Small intestine (tissue), 16 donors: ENCODE measurements at places on chromosomes 5 and 9.

DNA sequence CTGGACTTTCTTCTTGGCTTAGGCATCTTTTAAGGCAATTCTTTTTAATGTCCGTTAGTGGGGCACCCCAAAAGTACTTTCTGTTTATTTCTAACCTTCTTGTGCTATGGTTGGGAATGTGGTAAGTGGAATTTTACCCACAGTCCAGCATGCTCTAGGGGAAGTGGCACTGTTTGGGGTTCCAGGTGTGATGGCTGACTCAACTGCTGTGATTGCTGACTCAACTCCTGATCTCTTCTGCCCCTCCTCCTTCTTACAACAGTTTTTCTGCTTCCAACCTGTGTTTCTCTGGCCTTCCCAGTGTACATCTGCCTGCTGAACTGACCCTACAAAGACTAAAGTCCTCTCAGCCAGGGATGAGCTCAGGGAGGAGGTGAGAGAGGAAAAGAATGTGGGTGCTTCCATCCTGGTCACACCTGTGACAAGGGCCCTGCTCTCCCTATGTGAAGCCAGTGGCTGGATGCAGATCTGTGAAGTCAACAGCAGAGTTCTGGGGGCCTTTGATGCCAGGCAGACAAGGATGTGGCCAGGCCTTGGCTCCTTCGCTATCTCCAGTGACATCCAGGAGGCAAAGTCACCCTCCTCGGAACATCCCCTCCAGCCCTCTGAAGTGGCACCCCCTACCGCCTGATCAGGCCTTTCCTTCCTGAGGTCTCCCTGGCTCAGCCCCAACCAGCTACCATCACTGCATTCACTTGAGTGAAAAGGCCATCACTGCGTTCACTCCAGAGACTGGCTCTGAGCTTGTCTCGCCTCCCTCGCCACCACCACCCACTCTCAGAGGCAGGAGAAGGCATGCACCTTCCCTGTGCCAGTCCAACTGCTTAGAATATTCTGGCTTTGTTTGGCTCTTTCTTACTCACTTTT lies 72.2 kb downstream of the C5orf15 start:
- DNase-seq, result no peak

DNA sequence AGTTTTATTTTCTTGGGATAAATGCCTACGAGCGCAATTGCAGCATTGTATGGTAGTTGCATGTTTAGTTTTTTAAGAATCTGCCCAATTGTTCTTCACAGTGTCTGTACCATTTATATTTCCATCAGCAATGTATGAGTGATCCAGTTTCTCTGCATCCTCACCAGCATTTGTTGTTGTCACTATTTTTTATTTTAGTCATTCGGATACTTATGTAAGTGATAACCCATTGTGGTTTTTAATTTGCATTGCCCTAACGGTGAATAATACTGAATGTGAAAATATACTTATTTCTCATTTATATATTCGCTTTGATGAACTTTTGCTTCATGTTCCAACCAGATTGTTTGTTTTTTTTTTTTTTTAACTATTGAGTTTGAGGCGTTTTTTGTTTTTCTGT lies 33.7 kb upstream of the PWWP2A start:
- no peak for DNase-seq

DNA sequence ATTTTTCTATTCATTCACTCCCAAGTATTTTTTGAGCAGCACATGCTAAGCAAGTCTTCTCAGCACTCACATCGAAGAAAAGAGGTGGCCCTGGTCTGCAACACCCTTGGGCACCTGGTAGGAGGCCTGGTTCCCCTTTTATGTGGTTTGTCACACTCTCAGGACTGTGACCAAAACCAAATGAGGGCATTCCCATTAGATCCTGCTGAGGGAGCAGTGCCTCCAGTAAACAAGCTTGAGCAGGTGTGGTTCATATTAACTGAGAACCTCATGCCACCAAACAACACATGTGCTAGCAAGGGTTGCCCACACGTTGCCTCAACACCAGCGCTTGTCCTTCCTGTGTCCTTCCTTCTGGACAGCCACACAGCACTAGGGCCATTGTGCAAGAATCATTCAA lies 26.9 kb upstream of the SYK start:
- DNase-seq, result no peak

GRCh38 chr5:156388233-156388632 lies 61.3 kb downstream of the SGCD start:
- no peak for DNase-seq

DNA sequence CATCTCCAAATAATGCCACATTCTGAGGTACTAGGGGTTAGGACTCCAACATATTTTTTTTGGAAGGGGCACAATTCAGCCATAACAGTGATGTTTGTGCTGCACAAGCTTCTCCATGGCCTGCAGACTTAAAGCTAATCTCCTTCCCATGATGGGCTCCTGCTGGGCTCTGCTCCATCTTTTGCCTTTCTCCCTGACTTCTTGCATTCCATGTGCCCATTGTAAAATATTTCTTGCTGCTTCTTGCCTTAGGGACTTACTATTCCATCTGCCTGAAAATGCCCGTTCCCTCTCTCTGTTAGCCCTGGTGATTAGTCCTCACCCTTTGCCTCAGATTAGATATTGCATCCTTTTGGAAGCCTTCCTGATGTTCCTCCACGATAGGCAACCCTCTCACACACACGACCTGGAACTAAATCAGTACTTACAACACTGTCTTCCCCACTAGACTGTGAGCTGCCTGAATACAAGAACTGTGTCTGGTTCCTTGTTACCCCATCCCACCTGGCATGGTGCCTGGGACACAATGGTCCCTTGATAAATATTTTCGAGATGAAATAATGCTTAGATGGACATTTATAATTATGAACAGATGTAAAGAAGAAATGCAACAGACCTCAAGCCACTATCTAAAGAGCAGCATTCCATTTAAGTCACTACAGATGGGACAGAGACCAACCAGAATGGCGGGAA lies 33.5 kb downstream of the OR1J1 start:
- DNase-seq, result no peak

GRCh38 chr9:33161589-33162132 lies 5.5 kb downstream of the B4GALT1 start:
- DNase-seq, result peak; percentile 74

DNA sequence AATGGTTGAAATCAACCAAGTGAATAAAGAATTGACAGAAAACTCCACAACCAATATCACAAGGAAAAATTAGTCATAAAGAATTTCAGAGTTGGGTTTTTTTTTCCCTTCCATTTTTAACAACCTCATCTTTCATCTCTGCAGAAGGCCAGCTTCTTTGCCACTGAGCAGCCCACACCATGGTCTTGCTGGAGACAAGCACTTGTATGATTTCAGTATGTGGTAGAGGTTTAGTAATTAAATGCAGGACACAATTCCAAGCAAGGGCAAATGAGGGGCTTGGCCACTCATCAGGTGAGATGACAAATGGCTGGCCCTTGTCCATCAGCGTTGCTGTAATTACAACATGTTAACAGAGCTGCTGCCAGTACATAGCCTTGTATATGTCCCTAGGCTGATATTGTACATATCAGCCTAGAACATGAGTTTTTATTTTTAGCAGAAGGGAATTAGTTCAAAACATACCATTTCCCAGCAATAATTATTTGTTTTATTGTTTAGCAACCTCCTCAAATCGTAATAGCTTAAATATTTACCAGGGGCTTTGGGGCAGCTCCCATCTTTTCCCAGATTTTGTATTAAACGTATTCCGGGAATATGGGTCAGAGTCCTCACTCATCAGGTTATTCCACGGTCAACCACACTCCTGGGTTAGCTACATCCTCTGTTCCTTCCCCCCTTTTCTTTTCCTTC lies 5.0 kb upstream of the C9 start:
- no peak for DNase-seq

GRCh38 chr9:101618698-101619097 lies 23.9 kb upstream of the PPP3R2 start:
- no peak for DNase-seq

DNA sequence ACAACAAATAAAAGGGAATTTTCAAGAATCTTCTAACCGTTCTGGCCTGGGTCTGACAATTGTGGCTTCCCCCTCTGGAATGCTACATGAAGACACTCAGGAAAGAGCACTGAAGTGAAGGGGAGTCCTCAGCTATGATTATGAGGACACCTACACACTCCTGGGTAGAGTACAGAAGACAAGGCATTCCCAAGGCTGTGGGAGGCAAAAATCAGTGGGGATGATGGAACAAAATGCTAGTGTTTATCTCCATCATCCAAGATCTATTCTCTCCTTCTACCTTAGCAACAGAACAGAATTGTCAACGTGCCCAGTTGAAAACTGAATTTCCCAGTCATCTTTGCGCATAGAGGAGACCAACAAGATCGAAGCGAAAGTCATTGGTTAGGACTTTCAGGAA lies 130.1 kb upstream of the LARP1 start:
- DNase-seq, result no peak

GRCh38 chr9:4059437-4059836 lies 240.4 kb downstream of the GLIS3 start:
- DNase-seq, result no peak

DNA sequence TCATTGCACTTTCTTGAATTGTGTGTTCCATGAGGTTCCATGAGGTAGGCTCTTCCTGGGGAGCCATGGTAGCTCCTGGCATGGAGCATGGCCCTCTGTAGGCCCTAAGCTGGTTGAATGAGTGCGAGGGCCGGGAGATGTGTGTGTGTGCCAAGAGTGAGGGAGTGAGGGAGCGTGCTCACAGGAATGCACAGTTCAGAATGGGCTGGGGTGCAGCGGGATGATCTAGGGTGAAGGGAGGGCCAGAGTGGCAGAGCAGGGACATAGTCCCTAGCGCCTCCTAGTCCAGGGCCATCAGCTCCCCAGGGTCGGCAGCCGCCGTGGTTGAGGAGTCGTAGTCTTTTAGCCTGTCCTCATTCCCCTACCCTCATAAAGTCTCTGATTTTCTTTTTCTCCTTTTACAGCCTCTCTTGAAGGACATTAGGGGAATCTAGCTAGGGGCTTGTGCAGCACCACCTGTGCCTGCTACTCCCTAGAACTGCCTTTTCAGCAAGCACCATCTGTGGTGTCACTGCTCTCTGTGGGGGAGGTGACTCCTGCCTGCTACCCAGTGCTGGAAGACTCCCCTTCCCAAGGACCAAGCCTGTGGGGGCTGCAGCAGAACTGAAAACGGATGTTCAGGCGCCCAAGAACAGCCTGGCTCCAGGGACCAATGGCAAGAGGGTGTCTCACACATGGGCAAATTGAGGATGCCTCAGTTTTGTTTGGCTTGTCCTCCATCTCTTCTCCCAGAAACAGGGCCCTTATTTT lies 65.3 kb upstream of the PPARGC1B start:
- DNase-seq, result no peak

GRCh38 chr5:154811653-154812465 lies 38.5 kb downstream of the FAXDC2 start:
- DNase-seq, result peak; percentile 75

DNA sequence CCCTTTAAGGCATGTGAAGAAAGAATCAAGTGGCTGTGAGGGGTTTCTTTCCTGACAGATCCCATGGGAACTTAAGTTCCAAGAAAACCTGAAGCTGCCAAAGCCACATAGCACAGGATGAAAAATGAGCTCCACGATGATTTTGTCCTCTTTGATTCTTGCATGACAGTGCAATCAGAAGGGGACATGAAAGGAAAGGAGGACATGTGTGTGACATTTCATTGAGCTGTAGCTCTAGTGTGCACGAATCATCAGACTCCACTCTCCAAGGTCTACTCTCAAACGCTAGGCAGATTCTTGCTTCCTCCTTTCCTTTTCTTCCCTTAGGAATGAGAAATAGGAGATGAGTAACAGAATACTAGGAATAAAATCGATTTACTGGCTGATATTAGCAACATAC lies 142.0 kb downstream of the ZNF608 start:
- DNase-seq, result no peak

DNA sequence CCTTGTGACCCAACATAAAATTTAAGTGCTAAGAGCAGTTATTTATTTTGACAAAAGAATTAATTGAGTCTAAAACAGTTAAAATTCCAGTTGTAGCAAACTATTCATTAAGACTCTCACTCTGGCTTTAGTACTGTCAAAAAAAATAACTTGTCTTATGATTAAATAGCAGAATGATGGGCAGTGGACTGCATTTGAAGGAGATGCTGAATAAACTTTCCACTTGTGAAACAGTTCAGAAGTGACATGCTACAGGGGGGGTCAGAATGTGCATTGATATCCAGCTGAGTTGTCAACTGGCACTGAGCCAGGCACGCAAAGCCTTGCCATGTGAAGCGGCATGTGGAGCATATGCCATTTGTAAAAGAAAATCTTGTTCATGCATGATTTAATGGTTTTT lies 76.0 kb downstream of the FCHO2 start:
- no peak for DNase-seq
